ENCODE measurements at places on chromosomes 5 and 9.

DNA sequence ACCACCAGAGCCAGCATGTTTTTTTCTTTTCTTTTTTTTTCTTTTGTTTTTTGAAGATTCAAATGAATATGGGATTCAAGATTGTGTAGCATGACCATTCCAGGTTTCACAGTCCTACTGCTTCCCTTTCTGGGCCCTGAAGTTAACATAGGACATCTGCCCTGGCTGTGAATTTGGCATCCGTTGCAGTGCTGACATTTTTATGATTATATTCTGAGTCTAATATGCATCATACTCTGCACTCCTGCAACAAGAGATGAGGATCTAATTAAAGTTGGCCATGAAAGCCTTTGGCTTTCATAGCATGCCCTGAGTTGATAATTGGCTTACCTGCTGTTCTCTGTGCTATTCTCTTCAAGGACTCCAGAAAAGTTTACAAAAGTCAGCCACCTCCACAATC is 29.8 kb downstream of the C5orf22 start:
- no peak for DNase-seq

DNA sequence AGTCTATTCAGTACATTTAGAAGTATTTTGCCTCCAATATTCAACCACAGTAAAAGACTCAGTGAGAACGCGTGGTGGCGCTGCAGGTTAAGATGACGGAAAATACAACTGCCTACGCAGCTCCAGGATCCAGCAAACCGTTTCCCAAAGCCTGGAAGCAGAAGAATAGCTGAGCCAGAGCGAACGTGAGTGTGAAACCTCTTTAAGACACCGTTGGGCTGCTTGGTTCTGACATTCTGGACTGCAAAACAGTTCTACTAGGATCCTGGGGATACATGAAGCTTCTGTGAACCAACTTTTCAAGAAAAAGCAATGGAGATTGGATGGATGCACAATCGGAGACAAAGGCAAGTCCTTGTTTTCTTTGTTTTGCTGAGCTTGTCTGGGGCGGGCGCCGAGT is at the start of gene PCDHB16:
TSS of gene PCDHB16 (plus strand) at position 140 of the 400 bp plus-strand sequence. CDS start at position 313, 173 bp downstream.
- no peak for DNase-seq

DNA sequence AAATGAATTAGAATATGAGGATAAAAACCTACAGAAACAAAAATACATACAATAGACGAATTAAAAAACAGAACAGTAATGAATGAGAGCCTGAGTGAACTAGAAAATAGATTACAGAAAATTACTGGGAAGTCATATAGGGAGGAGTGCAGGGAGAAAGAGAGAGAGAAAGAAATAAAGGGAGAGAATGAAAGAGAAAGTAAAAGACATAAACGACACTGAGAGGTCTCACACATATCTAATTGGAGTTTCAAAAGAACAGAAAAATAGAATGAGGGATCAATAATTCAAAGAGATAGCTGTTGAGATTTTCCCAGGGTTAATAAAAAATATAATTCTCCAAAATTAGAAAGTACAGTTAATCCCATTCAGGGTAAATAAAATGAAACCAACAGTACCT is 156.4 kb upstream of the FTMT start:
- no peak for DNase-seq

DNA sequence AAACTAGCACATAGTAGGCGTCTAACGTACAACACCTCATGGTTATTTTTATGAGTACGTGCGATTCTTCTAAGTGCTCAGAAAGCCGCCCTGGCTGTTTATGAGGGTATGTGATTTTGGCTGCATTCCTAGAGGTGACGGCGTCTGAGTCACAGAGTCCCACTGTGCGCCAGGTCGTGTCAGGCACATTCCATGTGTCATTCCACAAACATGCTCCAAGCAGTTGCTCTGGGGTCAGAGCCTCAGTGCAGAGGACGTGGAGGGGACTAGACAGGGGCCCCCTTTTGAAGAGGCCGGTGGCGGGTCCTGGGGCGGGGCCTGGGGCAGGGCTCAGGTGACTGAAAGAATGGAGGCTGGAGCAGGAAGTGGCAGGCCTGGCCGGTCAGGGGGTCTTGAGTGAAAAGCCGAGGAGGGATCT is 51.9 kb downstream of the NEK6 start:
- no peak for DNase-seq

DNA sequence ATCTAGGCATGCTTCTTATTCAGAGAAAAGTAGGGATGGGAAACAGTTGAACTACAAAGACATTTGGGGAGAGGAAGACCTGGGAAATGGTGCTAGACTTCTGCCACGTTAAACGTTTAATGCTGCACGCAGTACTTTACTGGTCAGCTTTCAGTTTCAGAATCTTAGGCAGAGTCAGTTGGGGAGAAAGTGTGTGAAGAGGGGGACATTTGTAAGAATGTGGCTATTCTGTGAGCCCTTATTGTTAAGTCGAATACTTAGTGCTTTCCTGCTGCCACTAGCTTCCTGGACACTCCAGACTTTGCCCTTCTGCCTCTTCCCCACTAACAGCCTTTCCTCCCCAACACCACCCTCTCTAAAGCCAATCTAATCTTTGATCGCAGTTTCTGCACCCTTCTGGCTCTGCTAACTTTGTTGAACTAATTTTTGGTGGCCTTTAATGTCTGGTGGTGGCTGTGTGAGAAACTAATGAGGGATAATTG is 6.1 kb downstream of the CYSTM1 start:
- peak; percentile 32 for DNase-seq

- no peak for DNase-seq
Observed at GRCh38 chr5:178273665-178274541, 41.3 kb upstream of the PHYKPL start.

- no peak for DNase-seq
Observed at GRCh38 chr9:73116880-73117279, 34.8 kb upstream of the ANXA1 start.

DNA sequence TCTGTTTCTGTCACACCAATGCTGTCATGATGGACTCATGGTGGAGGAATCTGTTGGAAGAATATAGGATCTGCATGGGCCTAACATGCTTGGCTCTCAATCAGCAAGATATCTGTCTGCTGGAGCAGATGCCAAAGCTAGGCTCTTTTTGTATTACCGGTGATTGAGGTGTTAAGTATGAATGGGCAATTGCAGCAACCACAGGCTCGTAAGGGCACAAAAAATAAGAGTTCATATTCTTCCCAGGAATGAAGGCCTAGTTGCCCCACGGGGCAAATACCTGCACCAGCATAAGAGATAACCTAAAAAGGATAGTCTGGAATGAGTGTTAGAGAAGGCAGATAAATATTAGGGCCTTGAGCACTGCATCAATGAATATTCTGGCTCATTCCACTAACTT is 679.5 kb upstream of the COX7C start:
- no peak for DNase-seq

DNA sequence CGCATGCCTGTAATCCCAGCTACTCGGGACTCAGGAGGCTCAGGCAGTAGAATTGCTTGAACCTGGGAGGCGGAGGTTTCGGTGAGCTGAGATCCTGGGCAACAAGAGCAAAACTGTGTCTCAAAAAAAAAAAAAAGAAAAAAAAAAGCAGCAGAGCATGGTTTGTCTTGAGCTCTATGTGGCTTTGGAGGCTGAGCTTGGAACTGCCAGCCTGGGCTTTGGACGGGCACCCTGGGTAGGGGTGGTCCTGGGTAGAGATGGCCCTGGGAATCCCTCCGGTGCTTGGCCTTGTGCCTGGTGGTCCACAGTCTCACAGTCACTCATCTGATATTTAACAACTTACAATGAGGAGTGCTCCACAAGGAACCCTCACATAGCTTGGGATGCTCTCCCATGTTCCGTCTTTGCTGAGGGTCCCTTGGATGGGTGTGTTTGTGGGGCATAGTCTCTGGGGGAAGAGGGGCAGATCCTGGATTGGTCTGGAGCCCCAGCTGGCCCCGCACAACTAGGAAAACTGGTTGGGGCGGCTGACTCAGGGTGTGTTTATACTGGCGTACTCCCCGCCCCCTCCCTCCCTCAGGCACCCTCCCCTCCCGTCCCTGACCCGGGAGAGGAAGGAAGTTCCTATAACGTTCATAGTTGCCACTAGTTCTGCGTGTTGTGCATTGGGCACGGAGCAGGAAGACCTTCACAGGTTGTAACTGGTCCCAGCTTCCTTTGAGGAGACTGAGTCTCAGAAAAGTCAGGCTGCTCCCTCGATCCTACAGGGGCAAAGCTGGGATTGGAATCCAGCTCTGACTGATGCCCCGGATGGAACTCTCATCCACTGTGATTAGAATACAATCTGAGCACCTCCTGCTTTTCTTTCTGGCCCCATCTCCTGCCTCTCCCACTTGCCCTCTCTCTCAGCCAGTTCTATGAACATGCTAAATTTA is 11.2 kb downstream of the IER5L start:
- no peak for DNase-seq

DNA sequence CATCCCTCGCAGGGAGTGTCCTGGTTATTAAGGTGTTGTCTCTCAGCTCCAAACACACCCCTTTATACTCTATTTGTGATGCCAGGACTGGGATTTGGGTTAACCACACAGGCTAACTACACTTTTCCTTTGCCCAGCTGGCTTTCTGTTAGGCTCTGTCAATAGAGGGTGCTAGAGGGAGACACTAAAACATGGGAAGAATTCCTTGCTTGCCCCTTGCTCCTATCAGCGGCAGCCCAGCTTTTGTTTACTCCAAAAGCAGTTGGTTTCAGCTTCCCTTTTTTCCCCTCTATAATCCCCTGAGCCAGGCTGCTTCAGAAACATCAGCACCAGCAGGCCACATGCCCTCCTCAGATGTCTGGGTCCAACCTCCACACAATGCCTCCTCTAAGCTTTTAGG is 297.1 kb downstream of the KCTD16 start:
- DNase-seq: no peak

- DNase-seq: no peak
Observed at GRCh38 chr5:32330126-32330971, 17.6 kb upstream of the MTMR12 start.

GRCh38 chr9:137969008-137969407 is 91.4 kb downstream of the CACNA1B start:
- no peak for DNase-seq

DNA sequence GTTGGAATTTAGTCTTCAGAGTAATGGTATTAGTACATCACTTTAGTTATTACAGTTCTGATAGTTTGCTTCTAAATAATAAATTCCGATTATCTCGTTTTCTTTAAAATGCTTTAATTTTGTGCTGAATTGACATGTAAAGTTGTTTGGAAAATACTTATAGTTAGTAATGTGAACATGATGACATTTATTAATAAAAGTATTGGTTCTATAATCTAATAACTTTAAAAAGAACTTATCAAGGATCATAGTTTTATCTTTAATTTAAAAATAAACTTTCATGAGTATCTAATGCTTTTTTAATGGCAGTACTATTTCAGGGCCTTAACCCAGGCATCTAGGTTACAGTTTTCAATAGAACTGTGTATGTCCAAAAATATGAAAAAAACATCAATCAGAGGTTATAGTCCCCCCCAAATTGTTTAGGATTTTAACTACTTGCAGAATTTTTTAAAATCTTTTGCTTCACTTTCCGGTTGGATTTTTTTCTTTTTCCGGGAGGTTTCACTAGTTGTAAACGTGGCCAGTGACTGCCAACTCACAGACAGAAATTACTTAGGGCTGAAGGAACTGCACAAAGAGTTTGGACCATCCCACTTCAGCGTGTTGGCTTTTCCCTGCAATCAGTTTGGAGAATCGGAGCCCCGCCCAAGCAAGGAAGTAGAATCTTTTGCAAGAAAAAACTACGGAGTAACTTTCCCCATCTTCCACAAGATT is 680 bp downstream of the GPX8 start:
- no peak for DNase-seq

- no peak for DNase-seq
Observed at GRCh38 chr5:135913713-135914626, 18.3 kb upstream of the IL9 start.

GRCh38 chr5:108303086-108303485 is 78.8 kb downstream of the FBXL17 start:
- DNase-seq: no peak

GRCh38 chr9:128899566-128900322 is 17.8 kb downstream of the LRRC8A start:
- peak; percentile 43 for DNase-seq

GRCh38 chr5:131413605-131414559 is 150.0 kb downstream of the CDC42SE2 start:
- DNase-seq: peak; percentile 42

DNA sequence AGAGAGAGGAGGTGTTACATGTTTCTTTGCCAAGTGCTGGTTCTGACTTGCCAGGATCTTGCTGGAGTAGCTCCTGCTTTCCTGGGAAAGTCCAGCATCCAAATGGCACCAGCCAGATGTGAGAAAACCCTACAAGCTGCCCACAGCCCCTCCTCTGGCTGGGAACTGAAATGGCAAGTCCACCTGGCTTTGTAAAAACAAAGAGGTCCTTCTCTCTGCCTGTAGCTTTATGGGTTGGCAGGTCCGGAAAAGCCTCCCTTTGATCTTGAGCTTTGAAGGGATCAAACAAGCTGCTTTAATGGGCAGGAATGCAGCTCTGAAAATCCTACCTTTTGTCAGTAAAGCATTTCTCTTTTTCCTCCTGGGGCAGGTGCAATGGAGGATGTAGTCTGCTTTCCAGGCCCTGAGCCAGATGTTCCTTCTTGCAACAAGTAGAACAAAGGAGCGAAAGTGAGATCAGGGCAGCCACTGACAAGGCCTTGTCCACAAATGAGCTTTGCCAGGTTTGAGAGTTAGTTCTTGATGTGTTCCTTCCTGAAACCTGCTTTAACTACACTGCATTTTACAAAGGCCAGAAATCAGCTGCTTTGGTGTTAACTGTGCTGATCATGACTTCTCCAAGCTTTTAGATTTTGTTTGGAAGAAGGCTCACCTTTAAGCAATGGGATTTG is 456.7 kb downstream of the ZNF608 start:
- DNase-seq: no peak

- DNase-seq: no peak
Observed at GRCh38 chr5:5350101-5350500, 72.4 kb upstream of the ICE1 start.

DNA sequence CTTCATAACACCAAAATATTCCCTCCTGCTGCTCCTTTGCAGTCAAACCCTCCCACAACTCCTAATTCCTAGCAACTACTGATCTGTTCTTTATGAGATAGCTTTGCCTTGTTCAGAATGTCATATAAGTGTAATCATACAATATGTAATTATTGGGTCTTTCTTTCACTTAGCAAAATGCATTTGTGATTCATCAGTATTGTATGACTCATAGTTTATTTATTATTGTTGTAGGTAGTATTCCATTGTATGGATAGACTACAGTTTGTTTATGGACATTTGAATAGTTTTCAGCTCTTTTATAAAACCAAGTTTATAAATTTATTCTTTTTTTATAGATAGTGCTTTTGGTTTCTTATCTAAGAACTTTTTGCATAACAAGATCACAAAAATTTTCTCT is 468.2 kb upstream of the KIF2A start:
- no peak for DNase-seq

- DNase-seq: no peak
Observed at GRCh38 chr5:137560420-137560819, 61.3 kb upstream of the SPOCK1 start.

DNA sequence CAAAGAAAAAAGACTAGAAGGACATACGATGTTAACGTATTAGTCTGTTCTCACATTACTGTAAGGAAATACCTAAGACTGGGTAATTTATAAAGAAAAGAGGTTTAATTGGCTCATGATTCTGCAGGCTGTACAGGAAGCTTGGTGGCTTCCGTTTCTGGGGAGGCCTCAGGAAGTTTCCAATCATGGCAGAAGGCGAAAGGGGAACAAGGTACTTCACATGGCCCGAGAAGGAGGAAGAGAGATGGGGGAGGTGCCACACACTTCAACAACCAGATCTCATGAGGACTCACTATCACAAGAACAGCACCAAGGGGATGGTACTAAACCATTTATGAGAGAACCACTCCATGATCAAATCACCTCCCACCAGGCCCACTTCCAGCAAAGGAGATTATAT is 110.1 kb downstream of the CARTPT start:
- DNase-seq: no peak

GRCh38 chr5:112822456-112822855 is 38.6 kb upstream of the SRP19 start:
- no peak for DNase-seq
